ENCODE measurements at places on chromosomes 4 and X.

DNA sequence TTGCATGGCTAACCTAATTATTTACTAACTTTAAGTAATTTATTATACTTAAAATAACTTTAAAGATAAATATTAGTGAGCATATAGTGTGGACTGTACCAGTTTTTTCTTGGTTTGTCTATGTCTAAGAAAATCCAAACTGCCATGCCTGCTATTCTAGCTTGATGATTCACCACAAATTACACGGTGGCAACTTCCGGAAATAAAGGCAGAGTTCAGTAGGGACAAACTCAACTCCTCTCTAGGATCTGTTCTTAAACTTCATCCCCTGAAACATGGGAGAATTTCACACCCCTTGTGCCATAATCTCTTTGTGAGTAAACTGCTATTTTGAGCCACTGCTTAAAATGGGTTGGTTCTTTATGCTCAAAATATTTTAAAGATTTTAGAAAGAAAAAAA is 213.6 kb upstream of the NRK start:
- DNase-seq: no peak

DNA sequence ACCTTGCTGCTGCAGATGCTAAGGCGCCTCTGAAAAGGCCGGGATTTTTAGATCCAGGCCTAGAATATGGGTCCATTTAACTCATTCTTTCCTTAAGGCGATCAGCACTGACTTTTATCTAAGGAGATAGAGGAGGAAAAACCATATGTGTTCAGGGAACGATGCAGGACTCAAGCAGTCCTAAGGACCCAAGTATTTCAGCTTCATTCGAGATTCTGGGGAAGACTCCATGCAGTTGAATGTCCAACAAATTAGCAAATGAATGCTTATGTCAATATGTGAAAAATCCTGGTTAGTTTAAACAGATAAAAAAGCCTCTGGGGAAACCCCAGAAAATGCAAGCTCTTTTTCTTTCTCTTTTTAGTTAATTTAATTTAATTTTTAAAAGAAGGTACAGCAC is 36.0 kb downstream of the HELT start:
- no peak for DNase-seq

DNA sequence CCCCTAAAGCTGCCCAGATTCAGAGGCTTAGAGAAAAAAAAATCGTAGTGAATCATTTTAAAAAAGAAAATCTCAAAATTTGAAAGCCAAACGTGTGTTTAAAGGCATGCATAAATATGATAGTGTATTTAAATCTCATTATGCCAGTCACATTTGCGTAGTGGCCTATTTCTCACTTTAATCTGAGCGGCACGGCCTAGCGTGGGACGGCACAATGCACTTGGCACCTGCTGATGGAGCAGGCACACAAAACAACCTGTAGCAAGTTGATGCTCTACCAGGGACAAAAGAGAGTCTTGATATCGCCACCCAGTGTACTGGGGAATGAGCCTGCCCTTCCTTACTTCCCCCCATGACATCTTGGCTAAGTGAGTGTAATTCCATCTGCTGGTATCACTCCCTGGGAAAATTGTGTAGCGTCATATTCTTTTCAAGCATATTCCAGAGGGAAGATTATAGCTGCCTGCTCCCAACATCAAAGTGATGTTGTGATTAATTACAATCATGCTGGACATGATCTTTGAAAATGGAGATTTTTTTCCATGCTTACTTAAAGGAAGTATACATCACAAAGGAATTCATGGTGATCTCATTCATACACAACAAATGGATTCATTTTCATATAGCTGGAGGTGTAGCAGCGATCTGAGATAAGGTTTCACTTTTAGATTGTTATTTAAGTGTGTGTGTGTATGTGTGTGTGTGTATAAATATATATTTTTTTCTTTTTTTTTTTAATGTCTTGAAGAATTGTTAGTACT is 138.8 kb downstream of the DCTD start:
- no peak for DNase-seq

DNA sequence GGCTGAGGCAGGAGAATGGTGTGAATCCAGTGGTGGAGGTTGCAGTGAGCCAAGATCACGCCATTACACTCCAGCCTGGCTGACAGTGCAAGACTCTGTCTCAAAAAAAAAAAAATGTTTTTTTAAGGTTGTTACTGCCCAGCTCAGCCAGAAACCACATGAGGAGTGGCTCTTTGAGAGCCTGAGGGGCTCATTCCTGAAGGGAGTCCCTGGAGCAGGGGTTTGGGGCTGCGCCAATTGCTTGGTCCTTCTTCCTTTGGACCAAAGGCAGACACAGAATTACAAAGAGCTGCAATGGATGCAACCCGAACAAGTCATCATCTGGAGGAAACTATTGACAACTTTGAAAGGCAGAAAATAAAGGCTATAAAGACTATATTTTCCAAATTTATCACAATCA is 60.6 kb upstream of the WWC2 start:
- DNase-seq: no peak

GRCh38 chr4:100497791-100498190 is 20.0 kb downstream of the EMCN start:
- DNase-seq: no peak

- no peak for DNase-seq
Observed at GRCh38 chrX:78950009-78950835, 5.0 kb downstream of the P2RY10 start.

- DNase-seq: no peak
Observed at GRCh38 chr4:64642936-64643335, 233.7 kb upstream of the TECRL start.

DNA sequence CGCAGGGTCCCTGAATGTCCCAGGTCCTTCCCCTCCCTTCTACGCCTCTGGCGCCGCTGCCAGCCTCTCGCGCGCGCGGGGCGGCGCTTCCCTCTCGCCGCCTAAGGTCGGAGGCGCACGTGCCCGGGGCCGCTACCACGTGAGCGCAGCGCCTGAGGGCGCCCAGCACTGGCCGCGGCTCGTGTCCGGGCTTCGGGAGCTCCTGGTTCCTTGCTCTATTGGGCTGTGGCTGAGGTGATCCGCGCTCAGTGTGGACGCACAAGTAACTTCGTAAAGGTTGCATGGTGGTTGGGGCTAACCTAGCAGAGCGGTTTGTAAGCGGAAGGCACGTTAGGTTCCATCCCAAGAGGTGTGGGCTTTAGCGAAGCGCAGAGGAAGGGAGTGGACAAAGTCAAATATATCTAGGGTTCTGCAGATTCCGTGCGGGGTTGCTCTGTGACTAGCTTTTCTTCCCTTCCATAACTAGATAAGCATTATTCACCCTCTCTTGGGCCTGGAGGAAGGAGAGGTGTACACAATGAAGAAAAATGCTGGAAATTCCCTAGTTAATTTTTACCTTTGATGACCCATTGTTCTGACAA is 1.8 kb downstream of the TLL1 start:
- DNase-seq: no peak

GRCh38 chr4:80229590-80229989 is 32.3 kb downstream of the PRDM8 start:
- DNase-seq: no peak

DNA sequence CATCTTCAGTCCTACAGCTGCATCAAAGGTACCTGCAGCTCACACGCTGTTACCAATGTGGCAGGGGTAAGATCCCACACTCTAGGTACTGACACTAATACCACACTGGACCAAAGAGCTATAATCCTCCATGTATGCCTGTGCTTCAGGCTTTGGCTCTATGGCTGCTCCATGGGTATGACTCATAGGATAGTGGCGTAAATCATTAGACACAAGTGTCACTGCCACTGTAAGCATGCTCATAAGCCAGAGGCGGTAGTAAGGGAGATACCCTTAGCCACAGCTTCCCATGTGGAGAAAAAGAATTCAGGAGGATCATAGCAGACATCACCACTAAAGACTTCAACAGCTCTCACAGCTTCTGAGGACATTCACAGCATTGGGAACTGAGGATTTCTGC is 287.5 kb downstream of the ACTRT1 start:
- DNase-seq: no peak

DNA sequence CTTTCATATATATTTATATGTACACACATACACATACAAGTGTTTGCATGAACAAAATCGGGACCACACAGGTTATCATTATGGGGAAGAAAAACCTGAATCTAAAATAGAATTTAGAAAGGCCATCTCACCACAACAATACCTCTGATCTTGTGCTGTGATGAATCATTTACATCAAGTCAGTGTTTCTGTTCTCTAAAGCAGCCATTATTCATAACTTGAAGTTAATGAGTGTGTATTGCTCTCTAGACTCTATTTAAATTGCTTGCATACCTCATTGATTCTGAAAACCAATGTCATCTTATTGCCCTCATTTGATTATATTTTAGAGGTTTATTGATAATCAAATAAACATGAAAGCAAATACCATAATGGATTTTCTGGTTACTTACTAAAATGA is 71.6 kb downstream of the FAM114A1 start:
- DNase-seq: no peak

GRCh38 chr4:128468123-128468989 is 180.7 kb upstream of the PGRMC2 start:
- peak; percentile 90 for DNase-seq

- no peak for DNase-seq
Observed at GRCh38 chrX:38138900-38139299, 81.8 kb downstream of the SRPX start.

GRCh38 chrX:115017455-115017854 is at the start of gene IL13RA2:
Gene IL13RA2 (minus strand): TSS chrX:115017616. CDS start chrX:115017269, 347 bp downstream.
- DNase-seq: no peak

- DNase-seq: no peak
Observed at GRCh38 chr4:74338792-74339333, 26.1 kb upstream of the EREG start.

DNA sequence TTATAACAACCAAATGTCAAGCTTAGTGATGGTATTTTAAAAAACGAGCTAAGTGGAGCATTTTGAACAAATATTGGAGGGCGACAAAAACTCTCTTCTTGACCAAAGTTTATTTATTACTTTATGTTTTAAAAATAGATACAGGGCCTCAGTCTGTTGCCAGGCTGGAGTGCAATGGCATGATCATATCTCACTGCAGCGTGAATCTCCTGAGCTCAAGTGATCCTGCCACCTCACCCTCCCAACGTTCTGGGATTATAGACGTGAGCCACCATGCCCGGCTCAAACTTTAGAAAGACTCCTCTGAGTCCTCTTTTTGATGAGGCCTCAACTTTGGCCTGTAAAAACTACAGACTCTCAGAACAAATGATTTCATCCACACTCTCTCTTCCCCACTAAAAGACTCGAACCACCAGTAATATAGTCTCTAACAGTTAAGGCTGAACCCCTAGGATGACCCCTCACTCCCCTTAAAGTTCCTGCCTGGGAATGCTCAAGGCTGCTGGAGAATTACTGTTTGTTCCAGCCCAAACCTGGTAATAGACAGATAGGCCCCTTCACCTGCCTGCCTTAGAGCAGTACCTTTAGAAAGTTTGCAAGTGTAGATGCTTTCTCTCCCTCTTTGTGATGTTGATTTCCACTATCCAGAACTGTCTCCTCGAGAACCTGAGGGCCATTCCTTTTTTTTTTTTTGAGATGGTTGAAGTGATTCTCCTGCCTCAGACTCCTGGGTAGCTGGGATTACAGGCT is 55.3 kb upstream of the HPSE start:
- no peak for DNase-seq

GRCh38 chr4:136847881-136848621 is 684.2 kb downstream of the PCDH18 start:
- no peak for DNase-seq

GRCh38 chr4:180650273-180650672 is 1592.9 kb upstream of the TENM3 start:
- no peak for DNase-seq

DNA sequence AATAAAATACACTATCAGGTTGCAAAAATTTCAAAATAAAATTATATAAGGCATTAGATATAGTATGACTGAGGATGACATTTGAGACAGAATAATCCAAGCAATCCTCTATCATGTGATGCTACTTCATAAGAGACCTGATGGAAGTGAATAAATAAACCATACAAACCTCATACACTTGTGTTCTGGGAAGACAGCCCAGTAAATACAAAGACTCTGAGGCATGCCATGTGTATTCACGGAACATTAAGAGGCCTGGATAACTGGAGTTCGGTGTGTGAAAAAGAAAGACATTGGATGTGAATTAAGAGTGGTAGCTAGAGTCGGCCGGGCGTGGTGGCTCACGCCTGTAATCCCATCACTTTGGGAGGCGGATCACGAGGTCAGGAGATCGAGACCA is 364.2 kb downstream of the ADAM29 start:
- DNase-seq: no peak

- DNase-seq: no peak
Observed at GRCh38 chrX:96027407-96027806, 657.2 kb upstream of the DIAPH2 start.

GRCh38 chr4:33780952-33781791 is 2463.1 kb downstream of the ARAP2 start:
- no peak for DNase-seq

- DNase-seq: no peak
Observed at GRCh38 chrX:129797251-129797906, 17.6 kb downstream of the SASH3 start.

DNA sequence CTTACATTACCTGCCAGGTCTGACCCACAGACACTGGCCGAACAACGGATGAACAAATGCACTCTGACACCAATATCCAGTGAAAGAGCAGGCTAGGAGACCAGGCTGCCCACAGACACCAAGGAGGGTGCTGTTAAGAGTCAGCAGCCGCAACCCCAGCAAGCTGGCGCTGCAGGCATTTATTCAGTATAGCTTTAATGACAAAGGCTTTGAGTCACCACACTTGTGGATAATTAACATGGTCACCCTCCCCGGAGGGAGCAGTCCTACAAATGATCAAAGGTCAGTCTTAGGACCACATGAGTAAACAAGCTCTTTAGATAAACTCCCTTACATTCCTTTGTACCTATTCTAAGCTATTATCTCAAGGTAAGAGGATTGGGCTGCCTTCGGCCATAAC is 368.5 kb upstream of the GRID2 start:
- no peak for DNase-seq

DNA sequence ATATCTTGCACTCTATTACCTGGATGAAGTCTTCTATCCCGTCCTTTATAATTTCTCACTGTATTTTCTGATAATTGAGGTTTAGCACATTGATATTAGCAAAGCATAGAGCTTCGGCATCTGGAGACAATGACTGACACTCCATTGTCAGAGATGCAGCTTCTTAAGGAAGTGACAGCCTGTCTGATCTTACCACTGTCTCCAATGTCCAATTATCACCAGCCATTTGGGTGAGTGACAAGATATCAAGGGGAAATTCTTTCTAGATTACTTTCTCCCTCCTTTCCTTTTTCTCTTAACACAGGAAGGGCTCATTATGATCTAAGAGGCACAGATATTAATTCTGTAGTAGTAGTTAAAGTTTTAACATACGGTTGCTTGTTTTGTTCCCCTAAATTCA is 86.4 kb downstream of the LDB2 start:
- no peak for DNase-seq

All from AG04449 (cell line).